GM04503 (cell line): ENCODE measurements at places on chromosomes 13 and 19.

DNA sequence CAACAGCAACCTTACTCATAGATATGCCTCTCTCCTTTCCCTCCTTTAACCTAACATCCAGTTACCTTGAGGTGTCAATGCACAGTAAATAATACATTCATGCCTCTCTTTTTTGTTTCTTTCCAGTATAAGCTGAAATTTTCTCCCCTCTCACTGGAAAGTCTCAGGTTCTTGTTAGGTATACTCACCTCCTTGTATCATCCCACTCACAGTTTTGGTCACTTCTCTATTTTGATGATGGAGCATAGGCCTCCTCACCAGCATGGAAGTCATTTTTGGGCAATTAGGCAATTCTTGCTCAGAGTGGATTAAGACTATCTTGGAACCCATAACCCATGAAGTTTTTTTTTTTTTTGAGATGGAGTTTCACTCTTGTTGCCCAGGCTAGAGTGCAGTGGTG lies 5.7 kb upstream of the LGALS14 start:
- DNase-seq, result no peak

- no peak for DNase-seq
Measured at GRCh38 chr13:90511903-90512302, 835.6 kb upstream of the MIR17HG start.

- DNase-seq, result no peak
Measured at GRCh38 chr13:24127116-24127631, 33.3 kb upstream of the SPATA13 start.

- no peak for DNase-seq
Measured at GRCh38 chr13:100088273-100088643, 635 bp upstream of the PCCA start.

DNA sequence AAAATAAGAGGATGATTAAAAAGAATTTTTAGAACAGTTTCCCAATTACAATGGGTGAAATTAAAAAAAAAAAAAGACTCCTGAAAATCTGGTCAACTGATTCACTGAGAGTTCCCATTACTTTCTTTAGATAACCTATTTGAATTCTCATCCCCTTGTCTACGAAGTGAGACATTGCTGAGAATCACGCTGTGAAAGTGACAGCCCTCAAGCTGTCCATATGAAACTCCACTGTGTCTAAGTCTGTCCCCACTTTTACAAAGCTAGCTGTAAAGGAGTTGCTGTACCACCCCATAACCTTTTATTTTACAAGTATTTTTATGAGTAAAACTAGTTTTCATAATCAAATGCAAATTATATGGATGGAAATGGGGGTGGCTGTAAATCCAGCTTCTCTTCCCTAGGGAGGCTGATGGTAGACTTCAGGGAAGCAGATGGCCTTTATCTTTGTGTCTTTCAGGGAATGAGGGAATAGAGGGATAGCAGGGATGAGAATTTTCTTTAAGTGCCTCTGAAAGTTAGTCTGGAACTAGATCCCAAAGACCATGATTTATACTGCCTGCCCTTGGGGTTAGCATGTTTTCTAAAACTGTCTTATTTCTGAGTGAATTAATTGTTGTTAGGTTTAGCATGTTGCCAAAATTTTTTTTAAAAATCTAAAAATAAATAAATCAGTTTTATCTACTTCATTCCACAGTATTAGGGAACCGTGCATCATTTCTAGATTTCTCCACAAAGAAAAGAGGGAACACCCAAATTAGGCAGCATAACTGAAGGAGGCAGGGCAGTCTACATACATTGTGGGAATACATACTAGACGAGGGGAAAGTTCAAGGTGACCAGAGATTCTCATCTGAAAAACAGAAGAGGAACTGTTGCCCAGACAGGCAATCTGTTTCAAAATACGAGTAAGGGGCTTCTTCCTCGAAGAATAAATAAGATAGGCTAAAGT lies 1219.1 kb downstream of the UQCRFS1 start:
- DNase-seq, result no peak

DNA sequence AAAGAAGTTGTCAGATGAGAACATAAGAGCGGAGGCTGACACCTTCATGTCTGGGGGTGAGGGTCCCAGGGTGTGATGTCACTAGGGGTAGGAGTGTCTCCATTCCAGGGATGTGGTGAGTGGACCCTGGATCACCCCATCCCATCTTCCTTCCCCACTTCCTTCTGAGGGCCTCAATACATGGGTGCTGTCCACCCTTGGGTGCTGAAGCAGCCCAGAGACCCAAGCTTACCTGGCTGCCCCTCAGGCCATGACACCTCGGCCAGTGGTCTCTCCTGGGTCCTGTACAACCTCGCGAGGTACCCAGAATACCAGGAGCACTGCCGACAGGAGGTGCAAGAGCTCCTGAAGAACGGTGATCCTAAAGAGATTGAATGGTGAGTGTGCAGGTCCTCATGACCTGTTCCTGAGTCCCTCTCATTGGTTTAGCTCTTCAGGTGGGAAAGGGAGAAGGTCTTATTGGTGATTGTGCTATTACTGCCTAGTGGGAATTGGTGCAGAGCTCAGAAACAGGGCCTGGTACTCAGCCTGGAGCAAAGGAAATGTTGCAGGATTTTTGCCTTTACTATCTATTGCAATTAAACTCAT lies 37.7 kb upstream of the CYP4F8 start:
- DNase-seq, result no peak
